ENCODE measurements at places on chromosomes 13 and 19.
A peak's percentile ranks its signal among the peaks of the same experiment; 100 is the strongest.

GRCh38 chr19:7522923-7523667 is 671 bp downstream of the MCOLN1 start:
- no peak for DNase-seq

DNA sequence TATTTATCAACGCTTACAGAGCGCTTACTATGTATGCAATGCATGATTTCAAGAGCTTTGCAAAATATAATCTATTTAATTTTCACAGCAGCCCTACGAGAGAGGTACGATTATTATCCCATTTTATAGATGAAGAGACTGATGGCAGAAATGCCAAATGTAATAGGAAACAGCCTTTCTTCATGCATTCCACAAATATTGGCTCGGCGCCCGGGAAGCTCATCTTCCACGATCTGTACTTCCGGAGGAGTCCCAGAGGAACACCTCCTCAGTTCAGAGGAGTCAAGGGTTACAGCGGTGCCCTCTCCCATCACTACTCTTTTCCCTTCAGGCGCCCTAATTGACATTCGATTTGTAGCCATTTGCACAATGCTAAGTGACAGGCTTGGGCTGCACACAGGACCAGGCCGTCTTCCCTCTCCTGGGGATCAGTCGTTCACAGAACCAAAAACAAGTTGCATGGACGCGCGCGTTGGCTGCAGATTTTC is 1.1 kb upstream of the ARHGAP35 start:
- DNase-seq: no peak

DNA sequence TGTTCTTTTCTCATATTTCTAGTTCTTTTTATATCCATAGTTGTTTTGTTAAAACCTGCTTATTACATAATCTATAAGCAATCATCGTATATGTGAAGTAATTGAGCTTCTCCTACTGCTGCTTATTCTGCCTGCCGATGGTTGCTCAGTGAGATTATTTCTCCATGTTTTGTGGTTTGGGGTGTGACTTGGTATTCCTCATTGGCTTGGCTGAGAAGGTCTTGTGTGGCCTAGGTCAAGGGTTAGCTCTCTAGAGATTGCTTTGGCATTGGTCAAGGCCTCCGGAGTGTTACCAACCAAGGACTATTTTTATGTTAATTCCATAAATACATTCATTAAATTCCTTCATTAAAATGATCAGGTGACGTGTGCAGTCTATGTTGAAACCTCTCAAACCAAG is 302.8 kb downstream of the MYO16 start:
- no peak for DNase-seq

GRCh38 chr13:64239372-64239771 is 2823.7 kb upstream of the PCDH20 start:
- DNase-seq: no peak

DNA sequence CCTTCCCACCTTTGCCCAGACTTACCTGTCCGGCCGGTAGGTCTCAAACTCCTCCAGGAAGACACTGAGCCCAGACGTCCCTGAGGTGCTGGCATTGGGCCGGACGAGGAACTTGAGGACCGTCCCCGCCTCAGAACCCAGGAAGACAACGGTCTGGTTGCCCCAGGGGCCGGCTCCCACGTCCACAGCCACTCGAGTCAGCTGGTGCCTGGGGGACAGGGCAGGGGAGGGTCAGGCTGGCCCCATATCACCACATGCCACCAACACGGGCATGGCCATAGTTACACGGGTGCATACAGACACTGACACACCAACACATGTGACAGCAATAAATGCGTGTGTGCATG is 8.4 kb upstream of the LRG1 start:
- no peak for DNase-seq

DNA sequence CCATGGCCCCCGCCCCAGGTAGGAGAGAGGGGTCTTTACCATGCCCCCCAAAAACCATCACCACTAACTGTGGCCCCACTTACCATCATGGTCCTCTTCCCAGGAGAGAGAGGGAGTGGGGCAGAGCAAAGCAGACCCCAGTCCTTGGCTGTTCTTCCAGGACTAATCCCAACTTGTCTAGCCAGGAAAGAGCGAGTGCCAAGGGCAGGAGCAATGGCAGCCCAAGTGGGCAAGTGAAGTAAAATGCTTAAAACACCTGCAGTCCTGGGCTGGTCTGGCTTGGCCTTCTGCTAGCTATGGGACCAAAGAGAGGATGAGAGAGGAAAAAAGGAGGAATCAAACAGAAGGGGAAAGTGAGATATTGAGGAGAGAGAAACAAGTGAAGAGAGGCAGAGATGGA is 17.9 kb downstream of the ZSWIM4 start:
- no peak for DNase-seq

DNA sequence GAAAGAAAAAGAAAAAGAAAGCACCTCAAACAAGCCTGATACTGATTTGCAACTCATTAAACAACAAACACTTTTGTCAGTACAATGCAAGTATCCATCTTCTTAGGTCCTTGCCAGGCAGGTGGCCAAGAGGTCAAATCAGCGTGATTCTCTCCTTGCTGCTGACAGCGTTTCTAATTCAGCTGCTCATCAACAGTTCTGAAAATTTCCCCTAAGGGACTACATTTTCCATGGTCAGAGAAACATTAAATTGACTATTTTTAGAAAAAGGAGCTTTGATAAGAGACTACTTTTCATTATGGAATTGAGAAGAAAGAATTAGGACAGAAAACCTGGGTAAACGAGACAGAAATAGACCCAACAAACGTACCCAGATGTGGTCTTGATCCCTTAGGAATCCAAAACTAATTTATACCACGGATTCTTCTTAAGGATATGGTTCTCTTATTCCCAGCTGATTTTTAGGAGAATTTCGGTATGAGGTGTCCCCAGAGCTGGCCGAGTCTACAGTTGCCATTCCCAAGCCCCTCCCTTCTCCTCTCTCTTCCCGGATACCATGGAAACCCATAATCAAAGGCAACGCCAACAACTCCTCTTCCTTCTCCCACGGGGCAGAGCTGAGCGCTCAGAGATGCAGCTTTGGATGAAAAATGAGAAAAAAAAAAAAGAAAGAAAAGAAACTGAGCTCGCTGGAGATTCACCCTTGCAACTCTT is 29.5 kb upstream of the CEBPG start:
- no peak for DNase-seq

GRCh38 chr19:29121684-29122083 is 91.3 kb downstream of the UQCRFS1 start:
- DNase-seq: peak; percentile 17

DNA sequence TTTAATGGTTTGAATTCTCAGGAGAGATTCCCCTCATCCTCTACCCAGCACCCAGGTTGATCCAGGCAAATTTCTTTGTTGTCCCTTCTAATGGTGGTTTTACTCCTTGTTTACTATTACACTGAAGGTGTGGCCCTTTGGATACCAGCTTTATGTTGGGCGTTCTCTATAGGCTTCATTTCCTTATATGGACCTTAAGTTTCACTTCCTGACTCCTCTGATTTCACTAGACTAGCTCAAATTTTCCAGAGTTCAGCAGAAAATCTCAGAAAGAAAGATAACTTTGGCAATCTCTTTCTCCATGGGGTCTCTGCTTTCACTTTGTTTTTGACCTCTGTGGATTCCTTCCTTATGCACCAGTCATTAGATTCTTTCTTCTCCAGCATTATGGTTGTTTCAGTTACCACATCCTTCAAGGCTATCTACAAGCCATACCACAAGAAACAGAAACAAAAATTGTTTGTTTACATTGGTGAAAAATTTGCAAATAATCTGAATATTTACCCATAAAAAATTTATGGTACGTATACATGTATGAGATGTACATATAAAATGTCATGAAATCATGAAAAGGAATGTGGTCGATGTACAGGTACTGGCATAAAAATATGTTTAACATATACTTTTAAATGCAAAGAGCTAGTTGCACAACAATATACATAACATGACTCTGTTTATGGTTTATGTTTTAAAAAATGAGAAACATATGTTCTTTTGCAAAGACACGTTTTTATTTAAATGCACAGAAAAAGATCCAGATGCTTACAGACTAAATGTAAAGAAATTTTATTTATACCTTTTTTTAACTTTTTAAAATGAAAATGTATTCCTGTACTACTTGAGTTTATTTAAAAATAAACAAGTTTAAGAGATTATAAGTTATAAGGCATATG is 212.6 kb downstream of the LACC1 start:
- no peak for DNase-seq

DNA sequence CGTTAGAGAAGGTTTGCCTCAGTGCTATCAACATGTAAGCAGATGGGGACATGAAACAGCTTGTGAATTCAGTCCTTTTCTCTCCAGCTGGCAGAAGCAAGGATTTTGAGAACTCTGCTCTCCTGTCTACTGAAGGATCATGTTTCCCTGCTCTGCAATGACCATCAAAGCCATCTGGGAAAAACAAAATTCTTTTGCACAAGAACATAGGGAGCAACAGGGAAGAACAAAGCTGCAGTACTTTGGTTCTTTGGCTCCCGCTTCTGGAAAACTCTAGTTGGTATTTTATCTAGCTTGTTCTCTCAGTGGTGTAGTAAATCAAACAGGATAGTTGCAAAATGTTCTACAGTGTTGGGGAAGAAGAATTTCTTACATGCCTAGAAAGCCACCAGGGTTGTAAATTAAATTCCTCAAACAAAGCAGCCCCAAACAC is 270.4 kb downstream of the ENOX1 start:
- DNase-seq: no peak

GRCh38 chr13:44805585-44805984 is 183.7 kb downstream of the NUFIP1 start:
- DNase-seq: no peak

- DNase-seq: no peak
Observed at GRCh38 chr13:35927567-35928021, 203.6 kb downstream of the DCLK1 start.

- no peak for DNase-seq
Observed at GRCh38 chr13:29885989-29886388, 35.6 kb upstream of the UBL3 start.

GRCh38 chr19:44661904-44662303 is 9.4 kb upstream of the CEACAM19 start:
- no peak for DNase-seq

DNA sequence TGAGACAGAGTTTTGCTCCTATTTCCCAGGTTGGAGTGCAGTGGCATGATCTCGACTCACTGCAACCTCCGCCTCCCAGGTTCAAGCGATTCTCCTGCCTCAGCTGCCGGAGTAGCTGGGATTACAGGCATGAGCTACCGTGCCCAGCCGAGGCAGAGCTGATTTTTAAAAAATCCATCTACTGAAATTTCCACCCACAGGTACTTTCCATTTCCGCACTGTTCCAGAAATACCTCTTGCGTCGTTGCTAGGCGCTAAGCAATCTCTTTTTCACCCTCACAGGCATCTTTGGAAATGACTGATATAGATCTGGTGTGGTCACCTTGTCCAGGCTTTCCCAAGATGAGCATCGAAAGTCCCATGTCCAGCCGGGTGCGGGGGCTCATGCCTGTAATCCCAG is 9.4 kb downstream of the TMEM38A start:
- DNase-seq: no peak

GRCh38 chr13:41533266-41534052 is 76.1 kb downstream of the RGCC start:
- DNase-seq: no peak

DNA sequence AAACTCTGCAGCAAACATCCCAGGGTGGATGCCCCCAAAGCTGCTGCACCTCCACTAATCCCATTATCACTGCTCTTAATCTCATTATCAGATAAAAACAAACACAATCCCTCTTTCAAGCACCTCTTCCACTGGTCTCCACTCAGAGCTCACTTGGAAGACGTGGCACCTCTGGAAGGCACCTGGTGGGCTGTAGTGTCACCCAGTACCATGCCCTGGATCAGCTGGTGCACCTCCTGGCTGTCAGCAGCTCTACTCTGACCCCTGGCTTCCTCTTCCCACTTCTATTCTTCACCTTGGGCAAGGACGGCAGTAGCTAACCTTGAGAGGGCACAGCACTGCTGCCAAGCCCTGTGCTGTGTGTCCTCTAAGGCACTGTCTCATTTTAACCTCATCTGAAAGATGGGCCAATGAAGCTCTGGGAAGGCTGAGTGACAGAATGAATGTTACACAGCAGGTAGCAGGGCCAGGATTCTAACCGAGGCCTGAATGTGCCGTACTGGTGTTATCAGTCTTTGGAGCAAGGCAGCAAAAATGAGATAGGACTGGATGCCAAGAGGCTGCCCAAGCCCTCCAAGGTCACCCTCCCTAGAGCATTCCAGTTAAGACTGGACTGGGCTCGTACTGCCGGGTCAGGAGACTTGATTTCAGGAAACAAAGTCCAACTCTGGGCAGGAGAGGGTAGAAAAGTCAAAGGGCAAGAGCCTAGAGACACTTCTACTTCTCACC is 7.4 kb downstream of the BRD4 start:
- DNase-seq: no peak

All from KBM-7 (cell line).